ENCODE measurements at places on chromosomes 7 and 10.

DNA sequence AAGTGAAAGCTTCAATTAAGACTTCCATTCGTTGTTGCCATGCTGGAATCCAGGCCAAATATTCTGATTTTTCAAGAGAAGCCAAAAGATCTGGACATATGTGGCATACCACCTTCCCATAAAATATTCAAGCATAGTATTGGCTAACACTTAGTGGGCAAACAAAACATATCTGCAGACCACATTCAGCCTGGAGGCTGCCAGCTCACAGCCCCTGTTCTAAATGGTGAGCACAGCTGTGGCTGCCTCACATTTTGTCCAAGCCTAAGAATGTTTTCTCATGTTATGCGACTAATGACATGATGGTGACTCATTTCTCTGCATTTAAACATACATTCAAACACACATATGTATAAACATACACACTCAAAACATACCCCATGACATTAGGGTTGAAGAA lies 10.6 kb upstream of the CALU start:
- no peak for DNase-seq

DNA sequence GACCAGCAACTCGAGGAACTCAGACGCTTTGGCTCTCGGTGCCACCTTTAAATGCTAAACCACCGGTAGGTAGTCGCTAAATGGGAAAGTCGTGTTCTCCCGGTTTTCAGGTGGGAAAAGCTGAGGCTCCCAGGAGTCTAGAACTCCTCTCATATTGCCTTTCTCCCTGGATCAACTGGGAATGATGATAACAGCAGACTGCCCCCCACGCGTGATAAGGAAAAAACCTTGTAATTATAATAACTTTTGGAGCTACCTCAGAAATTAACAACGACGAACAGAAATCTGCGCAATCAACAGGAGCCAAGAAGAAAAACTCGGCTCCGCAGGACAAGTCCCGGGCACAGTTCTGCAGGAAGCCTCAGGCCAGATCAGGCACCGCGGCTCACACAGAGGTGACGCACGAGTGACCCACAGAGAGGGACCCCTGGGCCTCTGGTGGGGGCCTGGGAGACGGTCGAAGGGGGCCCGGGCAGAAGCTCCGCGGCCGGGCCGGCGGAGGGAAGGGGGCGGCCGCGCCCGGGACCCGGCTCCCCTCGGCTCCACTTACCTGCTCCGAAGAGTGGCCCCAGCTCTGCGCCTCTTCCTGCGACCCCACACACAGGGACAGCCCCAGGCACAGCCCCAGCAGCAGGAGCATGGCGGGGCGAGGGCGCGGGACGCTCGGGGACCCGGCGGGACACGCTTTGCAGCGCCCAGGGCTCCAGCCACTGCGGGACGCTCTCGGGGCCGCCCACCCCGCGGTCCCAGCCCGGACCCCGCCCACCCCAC lies at the start of gene ITIH5:
ITIH5 (minus strand) TSS at position 714 of the 771 bp plus-strand sequence; CDS start at position 640, 74 bp downstream.
- DNase-seq: no peak

DNA sequence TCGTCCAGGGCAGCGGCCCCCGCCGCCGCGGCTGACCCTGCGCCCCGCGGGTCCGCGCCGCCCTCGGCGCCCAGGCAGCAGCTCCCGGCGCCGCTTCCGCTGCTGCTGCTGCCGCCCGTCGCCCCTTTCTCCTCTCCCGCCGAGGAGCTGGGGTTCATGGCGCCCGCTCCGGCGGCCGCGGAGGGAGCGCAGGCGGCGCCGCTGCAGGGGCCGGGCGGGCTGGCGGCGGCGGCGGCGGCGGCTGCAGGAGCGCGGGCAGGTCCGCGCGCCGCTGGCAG lies 286 bp downstream of the DGKI start:
- no peak for DNase-seq

DNA sequence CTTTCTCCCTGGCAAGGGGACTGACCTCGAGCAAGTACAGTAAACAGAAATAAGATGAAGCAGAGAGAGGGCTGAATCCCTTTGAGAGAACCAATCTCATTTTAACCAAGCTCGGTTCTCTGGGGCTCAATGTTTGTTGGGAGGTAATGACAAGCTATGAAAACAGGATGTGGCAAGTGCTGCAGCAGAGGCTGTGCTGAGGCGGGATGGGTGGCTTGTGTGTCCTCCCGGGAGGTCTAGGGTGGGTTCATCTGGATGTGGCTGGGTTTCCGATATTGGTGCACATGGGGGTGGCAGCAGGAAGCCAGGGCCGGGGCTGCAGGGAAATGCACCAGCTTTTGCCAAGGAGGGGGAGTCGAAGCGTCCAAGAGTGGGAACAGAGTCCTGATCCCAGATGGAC lies 84.5 kb downstream of the AOAH start:
- DNase-seq: no peak

GRCh38 chr7:129990403-129991192 lies 37.8 kb upstream of the UBE2H start:
- DNase-seq: no peak

DNA sequence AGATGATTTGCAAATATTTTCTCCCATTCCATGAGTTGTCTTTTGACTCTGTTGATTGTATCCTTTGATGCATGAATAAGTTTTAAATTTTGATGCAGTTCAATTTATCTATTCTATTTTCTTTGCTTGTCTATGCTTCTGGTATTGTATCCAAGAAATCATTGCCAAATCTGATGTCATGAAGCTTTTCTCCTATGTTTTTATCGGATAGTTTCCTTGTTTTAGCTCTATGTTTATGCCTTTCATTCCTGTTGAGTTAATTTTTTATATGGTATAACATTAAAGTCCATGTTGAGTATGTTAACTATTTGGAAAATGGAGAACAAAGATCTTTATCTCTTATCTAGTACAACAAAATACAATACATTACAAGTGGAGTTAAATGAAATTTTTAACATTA lies 27.6 kb upstream of the VPS41 start:
- no peak for DNase-seq

GRCh38 chr7:100126239-100126930 lies 382 bp upstream of the MBLAC1 start:
- no peak for DNase-seq

- DNase-seq: no peak
These were observed 28.3 kb upstream of the LMTK2 start for GRCh38 chr7:98078197-98078870.

DNA sequence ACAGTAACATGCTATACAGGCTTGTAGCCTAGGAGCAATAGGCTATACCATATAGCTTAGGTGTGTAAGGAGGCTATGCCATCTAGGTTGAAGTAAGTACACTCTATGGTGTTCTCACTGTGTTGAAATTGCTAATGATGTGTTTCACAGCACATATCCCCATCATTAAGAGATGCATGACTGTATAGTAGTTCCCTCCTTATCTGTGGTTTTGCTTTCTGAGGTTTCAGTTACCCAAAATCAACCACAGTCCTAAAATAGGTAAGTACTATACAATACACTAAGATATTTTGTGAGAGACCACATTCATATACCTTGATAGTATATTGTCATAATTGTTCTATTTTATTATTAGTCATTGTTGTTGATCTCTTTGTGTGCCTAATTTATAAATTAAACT lies 12.7 kb downstream of the FZD1 start:
- no peak for DNase-seq

DNA sequence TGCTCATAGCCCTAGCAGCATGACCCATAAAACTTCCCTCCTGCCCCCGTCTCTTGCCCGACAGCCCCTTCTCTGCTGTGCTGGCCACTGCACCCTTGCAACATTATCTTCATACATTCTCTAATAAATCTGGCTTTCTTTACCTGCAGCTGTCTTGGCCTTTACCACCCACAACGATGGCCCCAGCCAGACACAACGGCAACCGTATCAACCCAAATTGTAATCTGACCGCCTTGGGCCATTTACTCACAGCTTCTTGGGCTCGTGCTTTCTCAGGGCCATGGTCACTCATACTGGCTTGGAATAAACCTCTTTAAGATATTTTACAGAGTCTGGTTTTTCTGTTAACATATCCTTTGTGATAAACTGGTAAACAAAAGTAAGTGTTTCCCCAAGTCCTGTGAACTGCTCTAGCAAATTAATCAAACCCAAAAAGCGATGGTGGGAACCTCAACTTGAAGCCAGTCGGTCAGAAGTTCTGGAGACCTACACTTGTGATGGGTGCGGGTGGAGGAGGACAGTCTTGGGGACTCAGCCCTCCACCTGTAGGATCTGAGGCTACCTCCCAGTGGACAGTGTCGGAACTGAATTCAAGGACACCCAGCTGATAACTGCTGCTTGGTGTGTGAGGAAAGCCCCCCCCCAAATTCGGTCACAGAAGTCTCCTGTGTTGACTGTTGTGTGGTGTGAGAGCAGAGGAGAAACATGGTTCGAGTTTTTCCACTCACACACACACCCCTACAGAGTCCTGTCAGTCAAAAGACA lies 87.6 kb upstream of the ATP6V0A4 start:
- DNase-seq: no peak

GRCh38 chr10:91616137-91616536 lies 16.7 kb downstream of the PPP1R3C start:
- no peak for DNase-seq

DNA sequence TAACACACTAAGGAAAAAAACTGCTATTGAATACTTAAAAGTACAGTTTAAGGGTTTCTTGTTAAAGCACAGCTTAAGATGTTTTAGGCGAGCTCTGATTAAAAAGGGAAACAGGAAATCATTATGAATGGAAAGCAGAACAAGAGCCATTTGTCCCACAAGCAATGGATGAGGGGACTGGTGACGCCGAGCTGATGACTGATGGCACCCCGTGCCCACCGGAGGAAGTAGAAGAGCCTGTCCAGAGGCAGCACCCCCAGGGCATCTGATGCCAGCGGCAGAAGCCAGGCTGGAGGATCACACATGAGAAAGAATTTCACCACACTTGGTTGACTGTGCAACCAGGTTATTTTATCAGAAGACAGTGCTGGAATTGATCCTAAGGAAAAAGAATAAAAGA lies 15.0 kb upstream of the INSIG1 start:
- DNase-seq: no peak

DNA sequence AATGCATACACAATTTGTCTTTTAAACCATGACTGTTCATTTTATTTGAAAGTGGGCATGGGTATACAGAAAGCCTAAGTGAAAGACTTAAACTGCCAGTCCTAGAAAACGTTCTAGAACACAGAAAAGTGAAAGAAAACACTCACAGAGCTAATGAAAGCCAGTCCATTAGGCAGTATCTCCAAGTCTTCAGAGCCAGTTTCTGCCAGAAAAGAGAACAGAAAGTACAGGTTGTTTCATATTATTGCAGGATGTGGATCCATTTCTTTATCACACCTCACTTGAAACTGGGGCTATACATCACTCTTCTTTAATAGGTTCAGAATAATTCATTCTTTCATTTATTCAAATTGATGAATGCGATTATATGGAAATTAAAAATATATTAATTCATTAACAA lies 7.7 kb downstream of the PON1 start:
- no peak for DNase-seq

GRCh38 chr7:45968312-45968711 lies 47.2 kb upstream of the IGFBP3 start:
- no peak for DNase-seq

DNA sequence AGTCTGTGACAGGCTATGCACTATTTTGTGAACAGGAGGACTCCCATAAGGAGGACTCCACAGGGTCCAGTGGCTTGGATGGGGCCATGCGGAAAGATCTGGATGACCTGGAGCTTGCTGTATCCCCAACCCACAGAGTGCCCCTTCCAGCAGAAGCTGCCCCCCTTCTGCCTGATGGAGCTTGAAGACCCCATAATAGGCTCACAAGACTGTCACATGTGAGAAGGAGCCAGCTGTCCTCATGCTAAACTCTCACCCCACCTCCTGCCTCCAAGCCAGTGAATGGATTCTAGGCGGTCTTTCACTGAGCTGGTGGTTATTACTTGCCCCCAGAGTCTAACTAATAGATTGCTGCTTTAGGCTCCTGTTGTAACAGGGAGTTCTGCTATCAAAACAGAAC lies 79.1 kb downstream of the XRCC2 start:
- no peak for DNase-seq

- no peak for DNase-seq
These were observed 149.6 kb upstream of the PRPS1L1 start for GRCh38 chr7:18177129-18177814.

DNA sequence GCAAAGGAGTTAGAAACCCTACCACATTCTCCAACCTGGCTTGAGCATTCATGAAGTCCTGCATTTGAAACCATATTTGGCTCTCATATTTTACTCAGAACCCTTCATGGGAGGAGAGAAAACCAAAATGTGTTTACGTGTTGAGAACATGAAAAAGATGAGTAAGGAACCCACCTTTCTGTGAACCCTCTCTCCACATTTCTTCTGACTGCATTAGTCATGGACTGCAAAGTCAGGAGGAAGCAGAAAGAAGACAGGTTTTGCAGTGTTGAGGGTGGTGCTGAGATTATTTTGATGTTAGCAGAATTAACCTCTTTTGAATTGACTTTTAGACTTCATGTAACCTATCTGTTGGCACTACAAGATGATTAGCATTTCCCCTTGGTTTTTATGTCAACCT lies 4.9 kb downstream of the IFIT1B start:
- no peak for DNase-seq

DNA sequence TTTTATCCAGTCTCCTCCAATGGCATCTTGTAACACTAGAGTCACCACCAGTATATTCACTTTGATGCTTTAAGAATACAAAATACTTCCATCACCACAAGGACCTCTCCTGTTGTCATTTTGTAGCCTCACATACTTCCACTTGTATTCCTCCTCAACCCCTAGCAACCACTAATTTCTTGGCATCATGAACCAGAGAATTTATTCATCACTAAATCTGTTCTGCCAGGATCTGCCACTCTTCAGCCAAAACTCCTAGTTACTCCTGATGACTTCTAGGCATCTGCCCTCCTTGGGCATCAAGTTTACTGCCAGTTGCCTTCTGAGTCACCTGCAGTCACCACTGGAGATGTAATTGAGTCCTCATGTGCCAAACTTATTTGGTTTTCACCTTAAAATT lies 906.8 kb downstream of the CNTNAP2 start:
- DNase-seq: no peak

GRCh38 chr10:13629116-13629515 lies 42.4 kb downstream of the PRPF18 start:
- DNase-seq: no peak

GRCh38 chr7:133678137-133678814 lies 425.4 kb downstream of the EXOC4 start:
- DNase-seq: no peak

GRCh38 chr7:16421333-16422102 lies at the start of gene CRPPA:
Gene CRPPA (minus strand): TSS chr7:16421538. CDS start chr7:16421322, 216 bp downstream.
- DNase-seq: peak; percentile 48

GRCh38 chr7:94250124-94250523 lies 144.6 kb upstream of the COL1A2 start:
- no peak for DNase-seq

- DNase-seq: no peak
These were observed 266.3 kb downstream of the AHR start for GRCh38 chr7:17564678-17565212.

- DNase-seq: no peak
These were observed 42.1 kb downstream of the WBP1L start for GRCh38 chr10:102785818-102786217.

DNA sequence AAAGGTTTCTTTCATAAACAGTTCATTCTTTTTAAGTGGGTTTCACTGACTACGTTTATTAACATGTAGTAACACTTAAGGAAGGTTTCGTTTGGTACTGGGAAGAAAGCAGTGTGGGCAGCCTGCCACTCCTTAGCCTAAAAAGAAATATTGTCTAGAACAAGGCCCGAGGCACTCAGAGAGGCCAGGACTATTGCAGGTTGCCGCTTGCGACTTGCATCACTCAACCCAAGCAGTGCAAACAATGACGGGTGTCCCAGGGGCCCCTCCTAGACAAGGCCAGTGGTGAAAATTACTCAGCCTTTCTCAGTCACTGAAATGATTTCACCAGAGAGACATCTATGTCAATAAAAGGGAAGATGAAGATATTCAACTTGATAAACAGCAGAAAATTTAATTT lies 243.9 kb downstream of the SNX13 start:
- DNase-seq: no peak

Measured in stimulated activated CD4-positive, alpha-beta T cell treated with anti-CD3 and anti-CD28 coated beads, Interleukin-4, amount 100 ng/mL, for 1 hour (primary cell).